Hepatic stellate cell (primary cell): ENCODE measurements at places on chromosomes 11 and 22.

GRCh38 chr22:33920197-33920540, at the start of gene LARGE1:
Gene LARGE1, minus strand, starts transcription at chr22:33920476.
- DNase-seq, result peak; percentile 50

DNA sequence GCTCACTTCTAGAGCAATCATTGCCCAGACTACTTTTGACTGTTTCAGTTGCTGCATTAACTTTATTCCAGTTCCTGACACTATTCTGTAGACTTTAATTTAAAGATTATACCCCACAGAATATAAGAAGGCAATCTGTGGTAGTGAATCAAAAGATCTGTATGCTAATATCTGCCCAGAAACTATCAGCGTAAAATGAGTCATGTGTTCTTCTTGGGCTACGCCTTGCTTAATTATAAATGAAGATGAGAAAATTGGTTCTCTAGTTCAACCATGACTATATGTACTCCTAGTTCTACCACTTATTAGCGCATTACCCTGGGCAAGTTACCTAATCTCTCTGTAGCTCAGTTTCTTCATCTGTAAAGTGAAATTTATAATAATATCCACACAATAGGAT, 128.5 kb downstream of the CWF19L2 start:
- DNase-seq, result no peak

- DNase-seq, result no peak
These were observed 27.6 kb downstream of the ALKBH3 start for GRCh38 chr11:43908191-43908590.

DNA sequence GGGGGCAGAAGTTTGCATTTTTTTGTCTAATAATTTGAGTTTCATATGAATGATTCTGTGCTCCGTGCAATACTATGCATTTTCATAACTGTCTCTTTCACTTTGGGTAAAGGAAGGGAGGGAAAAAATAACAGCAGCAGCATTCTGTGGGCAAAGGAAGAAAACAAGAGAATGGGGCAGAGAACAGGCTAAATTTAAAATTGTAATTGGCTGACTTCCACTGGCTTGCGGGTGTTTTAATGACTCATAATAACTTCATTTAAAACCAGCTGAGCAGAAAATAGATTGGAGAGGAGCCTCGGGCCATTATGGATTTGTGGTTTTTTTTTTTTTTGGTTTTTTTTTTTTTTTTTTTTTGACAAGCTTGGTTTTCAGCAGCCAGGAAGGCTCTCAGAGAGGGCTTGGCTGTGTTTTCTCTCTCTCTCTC, 107.4 kb downstream of the ZBTB16 start:
- DNase-seq, result peak; percentile 53

GRCh38 chr11:8196749-8197148, 27.9 kb upstream of the RIC3 start:
- DNase-seq, result no peak

DNA sequence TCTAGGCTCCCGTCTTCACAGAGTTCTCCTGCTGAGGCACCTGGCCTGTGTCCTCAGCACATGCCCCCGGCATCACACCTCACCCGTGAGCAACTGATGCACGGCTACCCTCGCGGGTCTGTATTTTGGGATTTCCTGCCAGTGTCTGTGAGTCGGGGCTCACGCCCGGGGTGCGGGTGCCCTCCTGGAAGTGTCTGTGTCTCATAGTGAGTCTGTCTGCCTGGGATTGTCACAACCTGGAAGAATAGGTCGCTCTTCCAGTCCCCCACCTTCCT, 11.4 kb downstream of the BRSK2 start:
- DNase-seq, result no peak

- no peak for DNase-seq
These were observed 30.8 kb upstream of the GDPD4 start for GRCh38 chr11:77332259-77332658.

- DNase-seq, result no peak
These were observed 104.5 kb downstream of the UVRAG start for GRCh38 chr11:75919525-75919924.

GRCh38 chr11:34316347-34317035, 41.3 kb downstream of the ABTB2 start:
- no peak for DNase-seq

GRCh38 chr11:8363921-8364320, 100.2 kb upstream of the LMO1 start:
- DNase-seq, result no peak
